ENCODE measurements at places on chromosomes 11 and 22. TPM values are rescaled to one million over a fixed set of nuclear protein-coding genes. Genes with fewer than 3 reads are reported as not detected.

The CCDC116 gene
- polyA plus RNA-seq, result 0.24 TPM

The APOA1 gene
- polyA plus RNA-seq, result not detected

The YPEL1 gene
- polyA plus RNA-seq, result 35.1 TPM

The SPON1 gene
- 12.3 TPM for polyA plus RNA-seq

The DUSP8 gene
- polyA plus RNA-seq, result 29.6 TPM

The GSTP1 gene
- 752 TPM for polyA plus RNA-seq

The TMEM151A gene
- 54.6 TPM for polyA plus RNA-seq

The ADAMTS15 gene
- 1.3 TPM for polyA plus RNA-seq

Data from brain (organoid and tissue), 16 donors.